Hematopoietic multipotent progenitor cell treated with erythropoietin and hydrocortisone succinate and interleukin-3 and kit ligand, for 17 days (in vitro differentiated cells): ENCODE measurements at places on chromosomes 3 and 15.

DNA sequence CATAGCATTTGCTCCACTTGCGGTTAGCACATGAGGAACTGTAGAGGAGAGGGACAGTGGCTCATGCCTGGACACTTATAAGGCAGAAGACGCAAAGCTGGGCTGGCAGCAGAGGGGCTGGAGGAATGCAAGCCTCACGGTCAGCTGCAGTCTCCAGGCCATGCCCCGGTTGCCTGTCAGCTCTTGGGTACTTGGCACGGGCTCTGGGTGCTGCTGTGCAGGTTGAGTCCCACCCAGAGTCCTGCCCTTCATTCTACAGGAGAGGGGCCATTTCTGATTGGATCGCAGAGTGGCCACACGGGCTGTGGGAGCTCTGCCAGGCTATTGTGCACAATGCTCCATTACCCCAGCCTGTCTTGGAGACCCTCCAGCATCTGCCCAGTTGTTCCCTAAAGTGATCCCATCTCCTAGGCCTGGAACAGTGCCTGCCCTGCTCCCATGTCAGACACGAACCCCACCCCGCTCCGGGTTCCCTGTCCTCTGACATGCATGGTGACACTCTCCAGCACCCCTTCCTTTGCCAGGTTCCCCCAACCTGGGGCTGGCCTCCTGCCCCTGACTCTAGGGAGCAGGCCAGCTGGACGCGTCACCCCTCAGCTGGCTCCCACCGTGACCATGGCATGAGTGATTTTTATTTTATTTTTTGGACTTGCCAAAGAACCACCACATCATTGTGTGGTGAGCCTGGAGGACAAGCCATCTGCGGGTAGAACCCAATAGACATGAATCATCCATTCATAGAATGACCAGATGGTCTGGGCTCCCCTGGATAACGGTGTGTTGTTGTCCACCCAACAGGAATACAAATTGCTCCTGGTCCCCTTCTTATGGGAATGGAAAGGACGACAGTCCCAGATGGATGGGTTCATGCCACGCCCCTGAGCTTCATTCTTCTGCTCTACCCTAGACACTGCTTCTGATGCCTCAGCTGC, 51.0 kb upstream of the KLF13 start:
- no peak for DNase-seq

GRCh38 chr15:58038426-58039078, 27.0 kb downstream of the ALDH1A2 start:
- DNase-seq, result no peak

GRCh38 chr15:98881526-98882520, 125.8 kb downstream of the PGPEP1L start:
- peak; percentile 75 for DNase-seq

GRCh38 chr15:67010898-67011616, 54.3 kb upstream of the SMAD3 start:
- DNase-seq, result no peak

DNA sequence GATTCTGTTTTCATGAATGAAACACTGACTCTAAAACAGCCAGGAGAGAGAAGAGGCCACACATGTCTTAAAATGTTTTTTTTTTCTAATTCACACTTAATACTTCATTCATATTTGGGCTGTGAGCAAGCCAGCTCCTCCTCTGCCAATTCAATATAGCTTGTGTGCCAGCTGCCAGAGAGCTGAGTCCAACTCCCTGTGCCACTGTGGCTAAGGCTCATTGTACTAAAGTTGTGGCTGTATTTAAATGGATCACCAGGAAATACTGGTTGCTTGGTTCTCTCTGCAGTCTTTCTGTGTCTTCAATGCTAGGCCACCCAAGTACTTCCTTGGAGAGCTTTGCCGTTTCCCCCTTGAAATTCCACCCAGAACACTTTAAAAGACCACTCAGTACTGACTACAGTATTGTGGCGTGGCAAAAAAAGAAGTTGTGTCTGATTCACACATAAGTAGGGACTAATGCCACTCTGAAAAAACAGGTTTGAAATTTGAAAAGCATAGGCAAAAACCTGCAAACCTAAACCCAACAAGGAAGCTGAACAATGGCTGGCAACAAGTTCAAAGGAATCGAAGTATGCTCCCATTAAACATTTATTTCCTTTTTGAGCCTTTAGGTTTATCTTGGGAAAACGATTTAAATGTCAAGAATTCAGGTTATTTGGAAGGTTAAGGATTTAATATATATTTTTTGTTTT, 524.7 kb downstream of the DIPK2A start:
- no peak for DNase-seq

DNA sequence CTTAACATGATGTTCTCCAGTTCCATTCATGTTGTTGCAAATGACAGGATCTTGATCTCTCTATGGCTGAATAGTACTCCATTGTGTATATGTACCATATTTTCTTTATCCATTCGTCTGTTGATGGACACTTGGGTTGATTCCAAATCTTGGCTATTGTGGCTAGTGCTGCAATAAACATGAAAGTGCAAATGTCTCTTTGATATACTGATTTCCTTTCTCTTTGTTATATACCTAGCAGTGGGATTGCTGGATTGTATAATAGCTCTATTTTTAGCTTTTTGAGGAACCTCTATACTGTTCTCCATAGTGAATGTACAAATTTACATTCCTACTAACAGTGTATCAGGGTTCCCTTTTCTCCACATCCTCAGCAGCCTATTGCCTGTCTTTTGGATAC, 5.9 kb upstream of the RBP2 start:
- no peak for DNase-seq
